Stimulated activated naive CD8-positive, alpha-beta T cell treated with anti-CD3 and anti-CD28 coated beads, Interleukin-15, amount 100 ng/mL, for 72 hours (primary cell): ENCODE measurements at places on chromosomes 16 and 17.

DNA sequence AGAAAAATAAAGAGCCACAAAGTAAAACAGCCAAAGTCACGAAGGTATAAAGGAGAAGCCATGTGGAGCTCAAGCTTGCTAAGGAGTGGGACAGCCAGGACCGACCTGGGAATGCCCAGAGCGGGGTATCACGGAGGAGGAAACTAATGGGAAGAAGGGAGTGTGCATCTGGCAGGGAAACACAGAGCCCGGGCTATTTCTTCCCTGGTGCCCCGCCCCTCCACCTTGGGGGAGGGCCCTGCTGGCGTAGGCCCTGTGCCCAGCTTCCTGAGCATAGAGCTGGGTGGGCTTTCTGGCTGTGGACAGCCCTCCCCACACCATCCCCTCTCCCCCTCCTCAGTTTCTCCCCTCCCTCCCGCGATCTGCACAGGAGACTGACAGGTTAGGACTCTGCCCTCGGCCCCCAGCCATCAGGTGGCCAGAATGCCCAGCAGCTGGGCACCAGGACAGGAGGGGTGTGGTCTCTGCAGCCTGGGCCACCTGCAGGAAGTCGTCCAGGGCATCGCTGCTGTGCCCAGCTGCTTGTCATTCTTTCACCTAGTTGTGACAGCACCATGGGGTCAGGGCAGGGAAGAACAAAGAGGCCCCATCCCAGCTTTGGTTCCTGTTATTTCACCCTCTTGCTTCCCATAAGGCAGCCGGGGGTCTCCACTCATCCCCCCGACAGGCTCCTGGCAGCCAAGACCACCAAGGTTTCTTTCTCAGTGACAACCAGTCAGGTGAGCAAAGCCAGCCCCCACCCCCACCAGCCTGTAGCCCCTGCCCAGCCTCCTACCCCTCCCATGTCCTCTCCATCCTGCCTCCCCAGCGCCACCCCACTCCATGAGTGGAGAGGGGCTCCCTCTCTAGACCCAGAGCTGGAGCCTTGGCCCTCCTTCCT, 7.1 kb upstream of the DCAF7 start:
- DNase-seq: no peak

- DNase-seq: no peak
Measured at GRCh38 chr17:76296186-76296585, 11.9 kb downstream of the QRICH2 start.

DNA sequence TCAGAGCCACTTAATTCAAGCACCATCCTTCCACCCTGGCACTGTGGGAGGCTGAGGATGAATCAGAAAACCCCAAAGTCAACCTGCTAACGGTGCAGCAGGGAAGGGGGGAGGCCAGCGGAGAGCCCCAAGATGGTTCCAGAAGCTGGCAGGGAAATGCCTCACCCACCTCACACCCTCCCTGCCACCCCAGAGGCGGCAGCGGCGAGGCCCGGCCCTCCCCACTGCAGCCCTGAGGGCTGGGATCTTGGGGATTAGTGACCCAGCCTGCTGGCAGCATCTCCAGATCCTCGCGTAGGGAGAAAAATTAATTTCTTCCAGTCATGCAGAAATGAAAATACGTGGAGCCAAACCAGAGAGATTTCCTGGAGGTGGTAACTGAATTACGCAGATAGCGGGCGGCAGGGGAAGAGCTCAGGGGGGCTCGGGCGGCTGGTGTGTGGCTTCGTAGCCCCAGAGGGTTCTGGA, 38.2 kb downstream of the CBFA2T3 start:
- DNase-seq: no peak

- DNase-seq: no peak
Measured at GRCh38 chr16:55508271-55508921, 476 bp upstream of the LPCAT2 start.

DNA sequence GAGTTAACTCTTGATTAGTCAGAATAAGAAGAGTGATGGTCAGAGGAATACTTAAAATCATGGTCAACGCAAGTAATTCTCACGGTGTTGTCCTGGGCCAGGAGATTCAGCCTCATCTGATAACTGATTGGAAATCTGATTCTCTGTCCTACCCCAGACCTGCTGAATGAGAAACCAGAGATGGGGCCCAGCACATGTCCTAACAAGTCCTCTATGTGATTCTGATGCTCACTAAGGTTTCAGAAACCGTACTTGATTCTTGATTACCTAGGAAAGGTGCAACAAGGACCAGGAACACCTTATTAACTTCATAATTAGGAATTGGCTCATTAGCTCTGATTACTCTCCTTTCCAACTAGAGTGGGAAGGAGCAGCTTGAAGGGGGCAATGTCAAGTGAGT, 44.5 kb downstream of the ANKFY1 start:
- no peak for DNase-seq
